ENCODE measurements at places on chromosomes 2 and 18.

- peak; percentile 34 for DNase-seq
These were observed 6.4 kb upstream of the PTPN4 start for GRCh38 chr2:119753041-119753929.

DNA sequence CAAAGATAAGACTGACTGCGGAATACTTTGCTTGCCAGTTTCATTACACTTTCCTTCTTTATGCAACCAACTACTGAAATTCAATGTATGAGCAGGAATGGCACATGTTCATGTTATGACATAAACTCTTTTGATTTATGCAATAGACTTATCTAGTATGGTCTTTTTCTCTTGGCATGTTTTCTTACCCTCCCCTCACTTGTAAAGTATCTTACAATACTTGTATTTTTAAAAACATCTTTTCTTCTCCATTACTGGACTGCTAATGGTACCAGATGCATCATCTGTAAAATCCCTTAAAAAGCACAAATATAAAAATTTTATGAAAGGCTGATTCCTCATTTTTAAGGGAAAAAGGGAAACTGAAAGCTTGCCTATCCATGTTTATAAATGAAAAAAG lies 373.8 kb downstream of the ZEB2 start:
- no peak for DNase-seq

GRCh38 chr2:46492301-46492700 lies 12.9 kb downstream of the TMEM247 start:
- no peak for DNase-seq

GRCh38 chr2:81624825-81625224 lies 1320.3 kb upstream of the LRRTM1 start:
- DNase-seq, result no peak

GRCh38 chr18:57916684-57917083 lies 113.6 kb upstream of the ATP8B1 start:
- DNase-seq, result no peak

- peak; percentile 92 for DNase-seq
These were observed 40.1 kb upstream of the CLASP1 start for GRCh38 chr2:121689356-121689755.

- DNase-seq, result no peak
These were observed 1.1 kb upstream of the GBX2 start for GRCh38 chr2:236169151-236169721.

- no peak for DNase-seq
These were observed 148.4 kb downstream of the ZNF516 start for GRCh38 chr18:76346490-76347130.

- DNase-seq, result no peak
These were observed 814.1 kb upstream of the SALL3 start for GRCh38 chr18:78165525-78165924.

- no peak for DNase-seq
These were observed 61.6 kb upstream of the HS6ST1 start for GRCh38 chr2:128380061-128380889.

GRCh38 chr2:56714400-56714799 lies 530.6 kb downstream of the CCDC85A start:
- no peak for DNase-seq

GRCh38 chr18:38042211-38042890 lies 476.8 kb upstream of the CELF4 start:
- DNase-seq, result no peak

- DNase-seq, result no peak
These were observed 644 bp downstream of the ONECUT2 start for GRCh38 chr18:57435846-57436190.

- DNase-seq, result no peak
These were observed 25.3 kb downstream of the MMADHC start for GRCh38 chr2:149562324-149562723.

DNA sequence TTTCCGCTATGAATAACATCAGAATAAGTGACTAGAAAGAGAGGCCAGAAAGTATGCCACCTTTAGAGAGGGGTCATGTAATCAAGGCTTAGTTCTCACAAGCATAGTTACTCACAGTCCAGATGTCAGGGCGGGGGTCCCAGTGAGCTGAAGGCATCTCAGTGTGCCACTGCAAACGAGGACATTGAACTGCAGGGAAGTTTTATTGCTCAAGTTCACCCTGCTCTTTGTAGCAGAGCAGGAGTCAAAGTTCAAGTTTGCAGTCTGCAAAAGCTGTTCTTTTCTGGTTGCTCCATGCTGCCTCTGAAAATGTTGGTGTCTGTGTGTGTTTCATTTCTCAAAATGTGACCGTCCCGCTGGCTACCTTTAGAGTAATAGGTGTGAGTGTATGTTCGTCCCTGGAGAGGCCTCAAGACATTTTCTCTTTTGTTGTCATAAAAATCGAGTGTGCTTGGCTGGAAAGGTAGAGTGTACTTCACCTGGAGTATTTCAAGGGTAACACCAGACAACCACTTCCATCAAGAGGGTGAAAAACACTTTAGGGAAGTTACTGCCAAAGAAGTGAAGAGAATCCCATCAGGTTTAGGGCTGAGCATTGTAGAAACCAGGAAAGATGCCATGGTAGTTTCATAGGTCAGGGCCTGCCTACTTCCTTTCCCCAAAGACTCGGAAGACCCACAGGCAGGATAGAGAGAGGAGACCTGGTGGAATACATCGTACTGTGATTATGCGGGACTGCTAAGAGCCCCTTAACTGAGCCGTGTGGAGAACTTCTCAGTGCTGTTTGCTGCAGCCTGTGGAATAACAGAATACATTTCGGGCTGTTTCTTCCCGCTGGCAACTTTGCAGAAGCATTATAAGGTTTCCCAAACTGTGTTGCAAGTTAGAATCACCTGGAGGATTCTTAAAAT lies 89.9 kb downstream of the LYPD6 start:
- no peak for DNase-seq

DNA sequence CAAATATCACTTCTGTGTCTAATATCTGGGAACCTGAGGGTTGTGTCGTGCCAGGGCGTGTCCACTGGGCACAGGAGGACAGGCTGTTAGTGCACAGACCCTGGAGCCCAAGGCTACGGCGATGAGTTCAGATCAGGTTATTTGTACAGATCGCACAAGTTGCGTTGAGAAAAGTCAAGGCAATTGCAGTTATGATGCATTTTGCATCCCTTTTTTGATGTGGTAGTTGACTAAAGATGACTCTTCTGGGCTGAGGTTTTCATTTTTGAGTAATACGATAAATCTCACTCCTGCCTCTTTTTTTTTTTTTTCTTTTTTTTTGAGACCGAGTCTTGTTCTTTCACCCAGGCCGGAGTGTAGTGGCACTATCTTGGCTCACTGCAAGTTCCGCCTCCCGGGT lies 7.2 kb downstream of the RBFA start:
- no peak for DNase-seq

- DNase-seq, result peak; percentile 2
These were observed 756 bp upstream of the SLC35F5 start for GRCh38 chr2:113757138-113757657.

- no peak for DNase-seq
These were observed 290.8 kb upstream of the MYT1L start for GRCh38 chr2:2621855-2622254.

DNA sequence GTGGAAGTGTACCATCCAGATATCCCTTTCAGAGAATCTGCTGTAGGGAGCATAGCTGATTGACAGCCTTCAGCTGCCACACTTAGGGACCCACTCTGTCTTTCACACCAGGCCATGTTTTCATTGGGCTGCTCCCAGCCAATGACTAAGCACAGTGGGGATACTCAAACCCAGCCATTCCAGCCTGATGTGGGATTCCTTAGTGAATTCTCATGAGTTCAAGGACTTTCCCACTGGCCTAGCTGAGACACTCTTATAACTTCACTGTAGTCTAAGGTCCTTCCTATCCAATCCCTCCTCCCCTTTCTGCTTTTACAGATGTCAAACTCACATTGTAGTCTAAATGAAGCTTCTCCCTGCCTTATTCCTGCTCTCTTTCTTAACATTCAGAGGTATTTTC lies 201.2 kb downstream of the PIK3C3 start:
- DNase-seq, result no peak

- DNase-seq, result peak; percentile 67
These were observed 32.6 kb upstream of the SPAG16 start for GRCh38 chr2:213251618-213252017.

DNA sequence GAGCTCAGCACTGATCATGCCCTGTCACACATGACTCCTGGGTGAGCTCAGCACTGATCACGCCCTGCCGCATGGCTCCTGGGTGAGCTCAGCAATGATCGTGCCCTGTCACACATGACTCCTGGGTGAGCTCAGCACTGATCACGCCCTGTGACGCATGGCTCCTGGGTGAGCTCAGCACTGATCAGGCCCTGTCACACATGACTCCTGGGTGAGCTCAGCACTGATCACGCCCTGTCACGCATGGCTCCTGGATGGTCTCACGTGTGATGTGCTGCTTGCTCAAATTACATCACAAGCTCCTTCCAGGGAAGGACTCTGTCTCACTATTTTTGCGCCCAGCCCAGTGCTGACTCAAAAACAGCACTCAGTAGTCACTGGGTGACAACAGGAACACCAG lies 258.0 kb downstream of the HDAC4 start:
- no peak for DNase-seq

DNA sequence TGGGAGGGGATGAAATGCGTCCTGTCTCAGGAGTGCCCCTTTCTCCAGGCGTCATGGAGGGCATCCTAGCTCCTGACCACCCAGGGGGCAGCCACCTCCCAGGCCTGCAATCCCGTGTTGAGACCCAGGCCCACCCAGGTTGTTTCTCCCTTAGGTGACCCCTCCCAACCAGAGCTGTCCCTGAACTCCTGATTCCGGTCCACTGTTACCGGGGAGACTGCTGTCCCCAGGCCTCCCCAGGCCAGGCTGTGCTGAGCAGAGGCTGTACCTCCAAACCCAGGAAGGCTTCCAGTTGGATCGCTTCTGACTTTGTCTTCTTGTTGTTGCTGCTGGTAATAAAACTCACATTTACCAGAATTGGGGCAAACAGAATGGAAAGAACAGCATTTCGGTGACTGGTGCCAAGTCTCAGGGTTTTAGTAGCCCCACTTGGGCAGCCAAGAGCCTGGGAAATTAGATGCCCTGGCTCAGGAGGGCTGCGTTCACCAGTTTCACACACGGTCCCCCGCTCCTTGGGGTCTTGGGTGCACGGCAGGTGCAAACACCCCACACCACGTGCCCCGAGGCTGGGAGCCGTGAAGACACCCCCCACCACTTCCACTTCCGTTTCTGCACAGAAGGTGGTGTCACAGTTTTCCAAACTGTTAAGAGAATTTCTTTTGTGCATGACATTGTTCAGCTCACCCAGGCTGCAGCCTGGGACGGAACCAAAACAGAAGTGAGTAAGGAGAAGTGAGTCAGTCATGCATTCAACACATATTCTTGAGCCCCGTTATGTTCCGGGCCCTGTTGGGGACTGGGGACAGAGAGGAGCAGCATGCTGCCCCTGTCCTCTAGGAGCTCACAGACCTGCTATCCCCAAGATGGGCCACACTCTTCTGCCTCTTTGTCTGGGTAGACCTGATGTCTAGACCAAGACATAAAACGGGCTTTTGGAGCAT lies 29.4 kb downstream of the ITM2C start:
- no peak for DNase-seq

- peak; percentile 22 for DNase-seq
These were observed 41.6 kb downstream of the PKDCC start for GRCh38 chr2:42089340-42089925.

DNA sequence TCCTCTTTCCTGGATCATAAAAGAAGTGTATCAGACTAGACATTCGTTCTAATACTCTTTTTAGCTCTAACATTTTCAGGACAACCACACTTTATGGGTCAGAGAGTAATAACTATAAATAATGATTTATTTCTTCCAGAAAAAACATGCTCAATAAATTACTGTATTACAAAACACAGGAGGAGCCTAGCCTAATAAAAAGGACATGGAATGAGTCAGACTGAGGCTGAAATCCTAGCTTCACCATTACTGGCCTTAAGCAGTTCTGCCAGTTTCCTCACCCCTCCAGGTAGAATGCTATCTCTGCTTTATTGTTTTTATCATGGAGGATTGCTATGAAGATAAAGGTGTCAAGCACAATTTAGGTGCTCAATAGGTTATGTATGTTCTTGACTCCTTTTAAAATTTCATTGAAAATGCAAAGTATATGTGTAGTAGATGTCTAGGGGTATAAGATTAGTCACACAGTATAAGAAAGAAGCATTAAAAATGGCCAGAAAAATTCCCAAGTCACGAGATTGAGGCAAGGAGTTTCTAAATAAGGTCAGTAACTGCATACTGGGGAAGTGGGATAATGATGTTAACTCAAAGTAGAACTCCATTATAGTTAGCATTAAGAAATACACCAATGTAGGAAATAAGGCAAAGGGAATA lies 105.5 kb upstream of the NEUROD1 start:
- DNase-seq, result no peak

- no peak for DNase-seq
These were observed 287.7 kb downstream of the NBAS start for GRCh38 chr2:15273452-15273851.

DNA sequence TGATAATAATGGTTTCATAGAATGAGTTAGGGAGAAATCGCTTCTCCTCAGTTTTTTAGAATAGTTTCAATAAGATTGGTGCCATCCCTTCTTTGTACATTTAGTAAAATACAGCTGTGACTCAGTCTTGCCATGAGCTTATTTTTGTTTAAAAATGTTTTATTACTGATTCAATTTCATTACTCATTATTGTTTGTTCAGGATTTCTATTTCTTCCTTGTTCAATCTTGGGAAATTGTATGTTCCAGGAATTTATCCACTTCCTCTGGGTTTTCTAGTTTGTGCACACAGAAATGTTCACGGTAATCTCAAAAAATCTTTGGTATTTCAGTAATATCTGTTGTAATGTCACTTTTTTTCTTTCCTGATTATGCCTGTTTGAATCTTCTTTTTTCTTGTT lies 371.5 kb upstream of the SETBP1 start:
- DNase-seq, result no peak

DNA sequence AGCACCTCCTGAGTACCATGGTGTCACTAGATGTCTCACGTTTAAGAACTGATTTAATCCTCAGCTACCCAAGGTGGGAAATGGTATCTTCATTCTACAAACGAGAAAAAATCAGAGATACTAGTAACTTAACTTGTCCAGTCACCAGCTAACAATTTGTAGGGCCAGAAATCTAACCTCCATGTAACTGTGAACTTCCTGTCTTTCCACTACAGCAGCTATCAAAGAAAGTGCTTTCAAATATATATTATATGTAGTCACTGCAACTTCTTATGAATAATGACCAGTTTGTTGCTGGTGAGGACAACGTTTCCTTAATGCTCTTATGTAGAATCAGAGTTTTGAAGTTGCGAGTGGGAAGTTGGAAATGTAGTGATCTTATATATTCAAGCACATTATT lies 1.9 kb downstream of the REV1 start:
- no peak for DNase-seq

DNA sequence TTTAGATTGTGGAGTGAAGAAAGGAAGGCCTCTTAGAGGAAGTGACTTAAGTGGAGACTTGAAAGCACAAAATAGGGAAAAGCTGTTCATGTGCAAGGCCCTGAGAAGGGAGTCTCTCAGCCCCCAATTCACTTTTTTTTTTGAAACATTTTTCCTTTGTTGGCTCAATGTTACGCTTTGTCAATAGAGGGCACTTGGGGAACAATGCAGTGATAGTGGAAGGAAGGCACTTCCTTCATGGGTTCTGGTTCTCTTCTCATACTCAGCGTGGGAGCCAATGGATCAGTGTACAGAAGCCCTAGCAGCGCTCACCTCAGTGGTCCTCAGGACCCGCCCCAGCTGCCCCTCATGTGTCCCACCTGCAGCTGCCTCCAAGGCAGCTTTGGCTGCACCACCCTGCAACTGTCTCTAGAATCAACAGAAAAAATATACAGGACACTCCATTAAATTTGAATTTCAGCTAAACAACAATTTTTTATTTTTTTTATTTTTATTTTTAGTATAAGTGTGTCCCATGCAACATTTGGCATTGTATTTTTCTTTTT lies 8.6 kb upstream of the C2orf42 start:
- no peak for DNase-seq

- peak; percentile 63 for DNase-seq
These were observed 133.1 kb downstream of the NFATC1 start for GRCh38 chr18:79528846-79529245.

Measured in COR-L47 (cell line).